NCI-H1417 treated with DMSO at 0.1 percent for 48 hours (cell line): ENCODE measurements at places on chromosomes 3 and 15.
A peak's percentile ranks its signal among the peaks of the same experiment; 100 is the strongest.

- DNase-seq = no peak
Measured at GRCh38 chr3:33089515-33089914, 7.4 kb downstream of the GLB1 start.

DNA sequence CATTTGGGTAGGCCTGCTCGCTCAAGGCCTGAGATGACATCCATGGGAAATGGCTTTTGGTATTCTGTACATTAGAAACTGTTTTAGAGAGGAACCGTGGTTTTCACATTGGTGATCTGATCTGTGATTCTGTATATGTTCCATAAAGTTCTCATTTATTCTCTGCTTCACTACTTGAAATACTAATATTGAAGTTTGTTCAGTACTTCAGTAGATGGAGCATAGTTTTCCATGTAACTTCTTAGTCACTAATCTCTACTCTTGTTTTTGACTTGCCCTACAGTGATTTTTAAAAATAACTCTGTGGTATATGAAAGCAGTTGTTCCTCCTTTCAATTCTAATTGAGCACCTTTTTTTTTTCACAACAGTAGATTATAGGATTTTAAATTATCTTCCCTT lies 66.5 kb downstream of the MBNL1 start:
- no peak for DNase-seq

GRCh38 chr3:175007306-175007705 lies 148.2 kb downstream of the NAALADL2 start:
- DNase-seq = no peak

DNA sequence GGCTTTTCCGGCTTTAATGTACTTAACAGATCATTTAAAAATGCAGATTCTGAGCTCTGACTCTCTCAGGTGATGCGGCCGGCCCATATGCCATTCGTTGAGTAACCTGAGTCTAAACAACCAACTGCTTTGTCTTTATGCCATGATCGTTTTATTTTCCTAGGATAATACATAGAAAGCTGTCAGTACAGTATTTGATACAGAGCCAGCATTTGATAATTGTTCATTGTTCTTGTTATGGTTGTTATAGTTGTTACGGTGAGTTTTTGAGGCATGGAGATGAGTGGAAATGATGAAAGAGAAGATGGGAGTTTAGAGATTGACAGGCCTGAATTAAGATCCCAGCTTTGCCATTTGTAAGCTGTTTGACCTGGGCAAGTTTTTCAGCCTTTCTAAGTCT lies 40.0 kb downstream of the TMEM45A start:
- DNase-seq = no peak

GRCh38 chr3:197881270-197881969 lies 68.6 kb upstream of the RPL35A start:
- DNase-seq = no peak

- no peak for DNase-seq
Measured at GRCh38 chr3:172201136-172201869, 161.9 kb downstream of the FNDC3B start.

- DNase-seq = no peak
Measured at GRCh38 chr3:179750720-179751328, 98.0 kb downstream of the USP13 start.

DNA sequence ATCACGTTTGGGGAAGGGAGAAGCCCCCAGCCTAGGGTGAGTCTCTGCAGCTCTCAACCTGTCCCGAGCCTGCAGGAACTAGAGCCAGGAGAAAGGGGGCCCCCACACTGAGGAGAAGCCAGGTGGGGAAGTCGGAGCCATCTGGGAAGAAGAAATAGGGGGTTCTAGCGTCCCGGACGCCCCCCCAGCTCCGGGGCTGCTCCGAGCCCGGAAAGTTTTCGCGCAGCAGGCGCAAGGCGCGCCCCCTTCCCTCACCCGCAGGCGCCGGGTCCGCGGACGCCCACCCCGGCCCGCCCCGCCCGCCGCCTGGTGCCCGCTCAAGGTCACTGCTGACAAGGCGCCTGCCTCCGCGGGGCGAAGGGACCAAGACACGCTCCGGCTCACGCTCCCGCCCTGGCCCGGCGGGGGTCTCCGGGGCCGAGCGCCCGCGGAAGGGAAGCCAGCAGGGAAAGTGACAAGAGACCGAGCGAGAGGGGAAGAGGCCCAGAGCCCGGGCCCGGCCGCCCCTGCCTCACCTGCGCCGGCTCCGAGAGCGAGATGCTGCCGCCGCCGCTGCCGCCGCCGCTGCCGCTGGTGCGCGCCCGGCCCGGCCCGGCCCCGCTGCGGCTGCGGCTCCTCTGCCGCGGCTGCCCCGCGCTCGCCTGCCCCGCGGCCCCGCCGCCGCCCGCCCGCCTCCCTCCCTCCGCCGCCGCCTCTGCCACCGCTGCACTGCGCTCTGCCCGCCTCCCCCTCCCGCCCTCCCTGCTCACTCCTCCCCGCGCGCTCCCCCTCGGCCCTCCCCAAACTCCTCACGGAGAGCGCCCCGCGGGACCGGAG lies 108.4 kb upstream of the SLC6A11 start:
- DNase-seq = no peak

DNA sequence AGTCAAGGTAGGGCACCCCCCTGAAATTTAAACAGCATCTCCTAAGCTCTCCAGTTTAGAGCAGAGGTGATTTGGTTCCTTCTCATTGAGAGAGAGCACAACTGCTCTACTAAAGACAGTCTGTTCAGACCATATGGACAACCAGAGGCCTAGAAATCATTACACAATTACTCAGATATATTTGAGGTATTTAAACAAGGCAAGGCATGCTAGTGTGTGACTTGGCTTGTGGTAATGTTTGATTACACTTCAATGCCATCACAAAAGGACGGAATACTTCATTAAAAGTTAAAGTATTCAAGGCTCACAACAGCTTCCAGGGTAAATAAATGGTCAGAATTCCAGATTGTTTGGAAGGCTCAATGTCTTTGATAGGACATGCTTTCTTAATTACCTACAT lies 110.2 kb downstream of the LRTM1 start:
- DNase-seq = no peak

GRCh38 chr15:73717206-73717605 lies 33.0 kb downstream of the CD276 start:
- DNase-seq = no peak

- DNase-seq = no peak
Measured at GRCh38 chr15:96353930-96354730, 23.6 kb downstream of the NR2F2 start.

DNA sequence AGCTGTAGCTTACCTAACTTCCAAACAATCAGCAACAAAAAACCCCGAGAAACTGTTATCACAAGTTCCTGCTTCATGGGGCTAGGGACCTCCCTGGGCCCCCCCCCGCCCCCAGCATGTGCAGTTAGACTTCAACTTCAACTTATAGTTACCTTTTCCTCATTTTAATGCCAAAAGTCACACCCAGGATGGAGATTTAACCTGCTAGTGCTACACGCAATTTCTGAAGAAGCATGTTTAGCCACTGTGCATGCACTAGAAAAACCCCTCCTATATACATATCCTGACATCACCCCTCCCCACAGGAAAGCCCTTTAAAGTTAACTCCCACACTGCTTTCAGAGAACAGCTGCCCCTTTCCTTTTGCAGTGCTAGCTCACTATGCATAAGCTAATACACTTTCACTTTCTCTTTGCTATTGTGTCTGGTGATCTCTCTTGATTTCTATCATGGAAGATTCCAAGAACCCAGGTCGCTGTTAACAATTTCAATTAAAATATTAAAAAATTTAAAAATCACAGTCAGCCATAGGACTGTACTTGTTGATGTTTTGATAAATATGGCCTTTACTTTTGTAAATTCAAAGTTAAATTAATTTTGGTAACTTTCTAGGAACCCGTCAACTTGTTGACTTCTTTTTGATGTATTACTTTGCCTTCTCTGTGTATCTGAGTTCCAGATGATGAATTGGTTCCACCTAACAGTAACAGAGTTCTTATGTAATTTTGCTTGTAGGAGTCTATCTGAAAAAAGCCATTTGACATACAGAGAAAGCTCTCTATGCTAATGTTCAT lies 75.2 kb upstream of the ACAD9 start:
- no peak for DNase-seq

GRCh38 chr3:170765419-170766078 lies 104.4 kb downstream of the RPL22L1 start:
- DNase-seq = no peak

DNA sequence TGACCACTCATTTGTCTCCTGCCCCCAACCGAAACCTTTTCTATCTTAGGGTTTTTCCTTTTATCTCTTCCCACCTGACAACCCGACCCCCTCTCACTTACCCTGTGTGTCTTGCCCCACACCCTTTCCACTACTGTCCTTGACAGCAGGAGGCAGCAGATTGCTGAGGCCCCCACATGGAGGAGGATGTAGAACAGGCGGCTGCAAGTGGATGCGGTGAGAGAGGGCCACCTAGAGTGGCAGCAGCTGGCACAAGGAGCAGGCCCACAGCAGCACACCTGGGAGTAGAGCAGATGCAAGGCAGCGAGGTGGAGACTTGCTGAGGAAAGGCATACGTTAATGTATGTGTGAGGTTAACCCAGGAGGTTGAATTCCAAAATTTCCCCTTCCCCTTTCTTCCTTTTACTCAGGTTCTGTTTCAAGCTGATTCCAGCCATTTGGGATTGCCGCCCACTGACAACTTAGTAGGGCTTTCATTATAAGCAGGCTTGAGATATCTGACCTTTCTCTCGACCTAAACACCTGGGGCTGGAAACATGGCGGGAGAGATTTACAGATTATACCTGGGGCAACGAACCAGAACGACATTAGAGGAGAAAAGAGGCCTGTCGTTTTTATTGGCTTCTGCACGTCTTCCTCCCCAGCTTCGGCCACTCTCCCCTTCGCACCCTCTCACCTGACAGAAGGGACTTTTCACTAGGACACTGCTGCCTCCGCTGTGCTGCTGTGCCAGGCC lies 643 bp downstream of the SERINC4 start:
- DNase-seq = peak; percentile 16

- DNase-seq = no peak
Measured at GRCh38 chr15:100926258-100926657, 7.1 kb downstream of the LRRK1 start.

- no peak for DNase-seq
Measured at GRCh38 chr3:126903521-126903920, 79.4 kb upstream of the PLXNA1 start.

- no peak for DNase-seq
Measured at GRCh38 chr3:10936686-10937085, 55.9 kb upstream of the SLC6A1 start.

GRCh38 chr3:123540285-123540684 lies 44.6 kb downstream of the HACD2 start:
- DNase-seq = no peak

GRCh38 chr3:118987477-118987876 lies 47.2 kb downstream of the IGSF11 start:
- no peak for DNase-seq

DNA sequence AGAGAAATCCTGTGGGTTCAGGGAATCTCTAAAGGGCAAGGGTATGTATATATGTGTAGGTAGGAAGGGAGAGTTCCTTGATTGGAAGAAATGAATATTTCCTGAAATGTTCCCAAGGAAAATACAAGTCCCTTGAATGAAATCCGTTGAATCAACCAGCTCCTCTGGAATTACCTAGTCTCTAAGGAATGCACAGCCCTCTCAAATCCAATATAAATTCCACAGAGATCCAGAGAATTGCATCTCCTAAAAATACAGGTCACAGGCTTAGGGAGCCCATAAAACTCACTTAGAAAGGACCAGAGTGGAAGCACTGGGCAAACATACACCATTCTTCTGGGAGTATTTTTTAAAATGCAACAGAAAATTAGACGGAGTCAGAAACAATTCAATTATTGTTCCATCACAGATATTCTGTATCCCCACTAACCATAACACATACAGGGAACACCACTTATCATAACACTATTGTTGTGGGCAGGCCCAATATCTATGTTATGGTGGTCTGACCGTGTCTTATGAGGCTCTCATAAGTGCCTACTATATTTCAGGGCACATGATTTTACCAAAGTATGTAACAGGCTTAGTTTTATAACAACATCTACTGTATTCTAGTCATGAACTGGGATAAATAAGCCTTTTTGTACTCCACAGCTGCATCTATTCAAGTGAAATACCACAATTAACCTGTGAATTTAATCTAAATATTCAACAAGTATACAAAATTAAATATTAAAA lies 43.7 kb downstream of the IGSF11 start:
- DNase-seq = no peak

- DNase-seq = no peak
Measured at GRCh38 chr3:138400651-138401070, 33.8 kb upstream of the ESYT3 start.

DNA sequence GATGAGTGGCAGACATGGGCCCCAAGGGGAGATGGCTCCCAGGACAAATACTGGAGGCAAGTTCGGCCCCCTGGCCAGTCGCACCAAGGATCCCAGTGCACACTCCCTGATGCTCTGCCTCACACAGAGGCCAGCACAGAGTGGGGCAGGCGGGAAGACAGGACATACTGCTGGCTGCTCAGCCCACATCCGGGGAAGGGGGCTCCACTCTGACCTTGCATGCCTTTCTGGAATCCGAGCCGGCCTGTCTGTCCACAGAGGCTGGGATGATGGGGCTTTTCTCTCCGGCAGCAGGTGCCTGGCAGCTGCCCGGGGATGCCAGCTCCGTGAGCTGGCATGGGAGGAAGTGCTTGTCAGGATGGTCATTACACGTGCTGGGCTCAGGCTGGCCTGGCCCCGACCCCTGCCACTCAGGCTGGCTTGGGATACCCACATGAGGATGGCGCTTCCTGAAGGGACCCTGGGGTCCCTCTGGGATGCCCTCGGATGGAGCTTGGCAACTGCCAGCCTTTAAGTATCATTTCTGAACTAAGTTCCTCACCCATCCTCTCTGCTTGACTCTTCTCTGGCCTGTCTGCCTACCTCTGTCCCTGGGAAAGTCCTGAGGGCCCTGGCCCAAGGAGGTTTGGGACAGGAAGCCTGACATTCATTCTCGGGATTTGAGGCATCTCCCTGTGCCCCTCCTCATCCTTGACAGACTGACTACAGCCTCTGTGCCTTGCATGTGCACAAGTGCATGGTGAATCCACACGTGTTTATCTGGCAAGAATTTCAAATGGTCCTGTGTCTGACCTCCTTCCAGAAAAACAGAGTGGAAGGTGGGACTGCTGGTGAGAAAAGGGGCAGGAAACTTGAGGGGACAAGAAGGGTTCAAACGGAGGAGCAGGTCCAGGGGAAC lies 46.5 kb downstream of the EXOG start:
- DNase-seq = no peak

GRCh38 chr3:168598250-168598649 lies 502.5 kb upstream of the GOLIM4 start:
- no peak for DNase-seq

DNA sequence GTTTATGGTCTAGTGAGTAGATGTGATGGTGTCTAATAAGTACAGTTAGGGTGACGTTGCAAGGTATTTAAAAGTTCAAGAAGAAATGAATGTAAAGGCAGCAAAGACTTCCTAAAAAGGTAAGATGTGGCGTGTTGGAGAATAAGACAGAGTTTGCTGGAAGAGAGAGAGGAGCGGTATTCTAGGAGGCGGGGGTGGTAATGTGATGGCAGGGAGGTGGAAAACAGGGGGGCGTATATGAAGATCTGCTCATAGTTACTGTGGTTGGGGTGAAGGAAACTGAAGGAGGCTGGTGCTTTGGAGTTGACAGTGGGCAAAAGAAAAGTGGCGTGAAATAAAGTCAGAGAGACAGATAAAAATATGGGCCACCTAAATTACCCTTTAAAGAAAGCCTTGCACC lies 164.9 kb upstream of the LRRN1 start:
- no peak for DNase-seq
